ENCODE measurements at places on chromosomes 6 and 20.

GRCh38 chr20:2151858-2152281 is 50.2 kb downstream of the STK35 start:
- H3K4me3 ChIP-seq = no peak overlapping the region
- H3K27ac ChIP-seq = no peak overlapping the region
- DNase-seq = no peak
- no peaks in the 10 kb centered on the region for H3K27me3 ChIP-seq

DNA sequence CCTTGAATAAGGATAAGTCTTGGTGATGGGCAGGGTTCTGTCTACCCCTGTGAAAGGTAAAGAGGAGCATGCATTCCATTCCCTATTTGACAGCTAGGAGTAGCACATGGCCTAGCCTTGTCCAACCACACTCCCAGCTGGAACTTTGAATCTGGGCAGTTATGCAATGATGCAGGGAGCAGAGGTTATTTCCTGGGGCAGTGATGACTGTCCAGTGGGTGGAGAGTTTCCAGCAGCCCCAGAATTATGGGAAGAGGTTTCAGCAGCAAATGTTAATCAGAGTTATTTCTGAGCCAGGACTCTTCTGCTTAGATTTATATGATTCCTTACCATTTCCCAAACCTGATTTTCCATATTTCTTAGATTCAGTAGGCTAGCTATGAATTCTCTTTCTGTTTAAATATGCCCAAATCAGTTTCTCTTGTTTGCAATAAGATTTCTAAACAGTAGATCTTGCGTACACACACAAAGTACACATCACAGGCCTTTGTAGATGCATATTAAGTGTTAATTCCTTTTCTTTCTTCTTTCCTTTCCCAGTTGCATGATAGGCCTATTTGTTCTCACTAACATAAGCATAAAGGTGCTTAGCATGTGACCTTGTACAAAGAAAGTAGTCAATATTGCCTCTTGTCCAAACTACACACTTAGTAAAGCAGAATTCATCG is 17.3 kb upstream of the TXLNB start:
- H3K27me3 ChIP-seq = no peaks in the 10 kb centered on the region
- H3K27ac ChIP-seq = peak overlapping the region; percentile 87
- H3K4me3 ChIP-seq = no peak overlapping the region
- peaks cover 40% of the 10 kb centered on the region for H3K4me1 ChIP-seq
- no peak for DNase-seq

- DNase-seq = no peak
- H3K4me1 ChIP-seq = no peaks in the 10 kb centered on the region
- no peak overlapping the region for H3K4me3 ChIP-seq
Measured at GRCh38 chr6:113529196-113529595, 327.9 kb upstream of the MARCKS start.

- no peaks in the 10 kb centered on the region for H3K4me1 ChIP-seq
- H3K4me3 ChIP-seq = no peak overlapping the region
- no peak overlapping the region for H3K27ac ChIP-seq
- no peak for DNase-seq
- peaks cover 4% of the 10 kb centered on the region for H3K27me3 ChIP-seq
Measured at GRCh38 chr6:106731144-106731842, 101.9 kb downstream of the QRSL1 start.

DNA sequence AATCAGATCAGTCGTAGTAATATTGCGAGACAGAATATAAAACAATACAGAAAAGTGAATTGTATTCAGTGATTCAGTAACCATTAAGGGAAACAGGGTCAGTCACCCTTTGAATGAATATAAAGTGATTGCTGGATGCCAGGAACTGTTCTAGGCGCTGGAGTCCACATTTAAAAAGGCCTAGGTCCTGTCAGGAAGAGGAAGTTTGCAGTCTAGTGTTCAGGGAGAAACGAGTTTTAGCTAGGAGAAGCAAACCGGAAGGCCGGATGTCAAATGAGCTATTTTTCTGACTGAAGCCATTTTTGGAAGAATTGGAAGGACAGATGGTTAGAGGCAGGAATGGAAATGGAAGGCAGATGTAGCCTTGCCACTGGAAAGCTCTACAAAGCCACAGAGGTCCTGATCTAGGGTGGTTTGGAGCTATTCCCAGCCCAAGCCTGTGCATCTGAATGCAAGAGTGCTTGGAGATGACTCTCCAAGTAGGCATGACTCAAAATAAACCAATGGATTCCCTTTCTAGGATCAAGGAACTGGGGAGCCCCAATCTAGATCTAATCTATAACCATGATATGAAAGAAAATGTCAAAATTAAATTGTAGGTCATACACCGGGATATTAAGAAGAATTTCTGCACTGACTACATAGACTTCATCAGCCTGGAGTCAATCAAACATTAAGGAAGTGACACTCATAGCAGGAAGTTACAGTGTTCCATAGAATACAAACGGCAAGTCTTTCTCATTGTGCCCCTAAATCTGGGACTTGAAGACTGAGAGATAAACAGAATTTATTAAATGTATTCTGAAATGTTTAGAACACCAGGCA is 36.8 kb upstream of the CDKAL1 start:
- H3K4me1 ChIP-seq = no peaks in the 10 kb centered on the region
- H3K27me3 ChIP-seq = no peaks in the 10 kb centered on the region
- no peak overlapping the region for H3K27ac ChIP-seq
- no peak overlapping the region for H3K4me3 ChIP-seq

DNA sequence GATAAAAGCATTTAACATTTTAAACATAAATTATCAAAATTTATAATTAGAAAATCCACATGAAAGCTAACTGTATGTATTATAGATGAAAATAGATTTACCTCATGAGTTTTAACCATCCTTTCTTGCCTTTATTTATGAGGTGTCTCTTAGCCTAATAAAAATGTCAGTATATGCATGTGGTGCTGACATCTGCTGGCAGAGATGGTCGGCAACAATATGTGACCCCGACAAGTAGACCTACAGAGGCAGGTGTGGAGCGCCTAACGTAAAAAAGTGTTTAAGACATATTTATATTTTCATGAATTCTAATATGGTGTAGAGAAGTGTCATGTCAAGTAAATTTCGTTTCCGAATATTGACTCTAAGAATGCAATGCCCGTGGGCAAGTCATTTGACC is 149.0 kb upstream of the FUT9 start:
- no peaks in the 10 kb centered on the region for H3K4me1 ChIP-seq
- H3K4me3 ChIP-seq = no peak overlapping the region
- no peak overlapping the region for H3K27ac ChIP-seq
- no peak for DNase-seq

DNA sequence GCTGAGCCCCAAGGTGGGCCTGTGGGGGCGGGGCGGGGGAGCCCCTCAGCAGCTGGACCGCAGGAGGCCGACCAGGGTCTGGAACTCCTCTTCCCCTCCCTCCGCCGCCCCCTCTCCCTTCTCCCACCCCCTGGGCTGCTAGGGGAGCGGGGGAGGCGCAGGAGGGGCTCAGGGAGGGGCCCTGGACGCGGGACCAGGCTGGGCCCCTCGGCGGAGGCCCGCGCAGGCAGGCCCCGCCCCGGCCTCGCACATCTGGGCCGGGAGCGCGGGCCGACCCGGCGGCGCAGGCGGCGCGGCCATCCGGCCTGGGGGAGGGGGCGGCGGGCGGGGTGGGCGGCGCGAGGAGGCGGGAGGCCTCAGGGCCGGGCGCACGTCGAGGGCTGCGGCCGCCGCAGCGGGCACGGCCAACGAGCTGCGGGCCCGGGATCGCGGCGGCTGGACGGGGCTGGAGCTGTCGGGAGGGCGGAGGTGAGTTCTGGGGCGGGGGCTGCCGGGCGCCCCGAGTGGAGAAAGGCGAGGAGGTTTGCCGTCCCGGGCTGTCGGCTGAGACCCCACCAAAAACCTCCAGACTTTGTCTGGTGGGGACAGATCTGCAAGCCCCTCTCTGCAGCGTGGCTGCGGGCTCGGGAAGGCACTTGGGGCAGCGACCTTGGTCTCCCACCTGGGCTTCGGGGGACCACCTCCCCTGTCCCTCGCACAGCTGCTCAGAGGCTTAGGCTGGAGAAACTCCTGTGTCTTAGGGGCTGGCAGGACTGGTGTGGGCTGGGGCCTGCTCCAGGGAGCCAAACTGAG is at the start of gene HSPA12B:
HSPA12B (plus strand) TSS at position 359 of the 792 bp plus-strand sequence. CDS start 5,990 bp downstream, outside the sequence.
- H3K27me3 ChIP-seq = peaks cover 51% of the 10 kb centered on the region
- no peak for DNase-seq
- no peaks in the 10 kb centered on the region for H3K4me1 ChIP-seq
- H3K36me3 ChIP-seq = no peaks in the 10 kb centered on the region
- H3K27ac ChIP-seq = no peak within 1 kb of the TSS

DNA sequence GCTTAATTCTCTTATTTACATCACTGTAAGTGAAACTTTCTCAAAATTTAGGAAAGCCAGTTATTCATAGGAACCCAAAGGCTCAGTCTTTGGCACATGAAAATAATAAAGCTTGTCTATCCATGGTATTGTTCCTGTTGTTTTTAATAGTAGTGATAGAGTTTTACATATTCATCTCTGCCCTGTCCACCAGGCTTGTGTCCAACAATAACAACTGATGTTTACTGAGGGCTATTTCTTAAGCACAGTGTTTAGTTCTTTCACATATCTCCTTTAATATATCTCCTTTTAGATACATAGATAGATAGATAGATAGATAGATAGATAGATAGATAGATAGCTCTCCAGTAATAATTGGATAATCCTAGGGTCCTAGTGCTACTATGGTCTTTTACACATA is 34.2 kb downstream of the FOXQ1 start:
- no peaks in the 10 kb centered on the region for H3K4me1 ChIP-seq
- H3K36me3 ChIP-seq = no peaks in the 10 kb centered on the region
- DNase-seq = no peak
- no peak overlapping the region for H3K27ac ChIP-seq
- H3K4me3 ChIP-seq = no peak overlapping the region

DNA sequence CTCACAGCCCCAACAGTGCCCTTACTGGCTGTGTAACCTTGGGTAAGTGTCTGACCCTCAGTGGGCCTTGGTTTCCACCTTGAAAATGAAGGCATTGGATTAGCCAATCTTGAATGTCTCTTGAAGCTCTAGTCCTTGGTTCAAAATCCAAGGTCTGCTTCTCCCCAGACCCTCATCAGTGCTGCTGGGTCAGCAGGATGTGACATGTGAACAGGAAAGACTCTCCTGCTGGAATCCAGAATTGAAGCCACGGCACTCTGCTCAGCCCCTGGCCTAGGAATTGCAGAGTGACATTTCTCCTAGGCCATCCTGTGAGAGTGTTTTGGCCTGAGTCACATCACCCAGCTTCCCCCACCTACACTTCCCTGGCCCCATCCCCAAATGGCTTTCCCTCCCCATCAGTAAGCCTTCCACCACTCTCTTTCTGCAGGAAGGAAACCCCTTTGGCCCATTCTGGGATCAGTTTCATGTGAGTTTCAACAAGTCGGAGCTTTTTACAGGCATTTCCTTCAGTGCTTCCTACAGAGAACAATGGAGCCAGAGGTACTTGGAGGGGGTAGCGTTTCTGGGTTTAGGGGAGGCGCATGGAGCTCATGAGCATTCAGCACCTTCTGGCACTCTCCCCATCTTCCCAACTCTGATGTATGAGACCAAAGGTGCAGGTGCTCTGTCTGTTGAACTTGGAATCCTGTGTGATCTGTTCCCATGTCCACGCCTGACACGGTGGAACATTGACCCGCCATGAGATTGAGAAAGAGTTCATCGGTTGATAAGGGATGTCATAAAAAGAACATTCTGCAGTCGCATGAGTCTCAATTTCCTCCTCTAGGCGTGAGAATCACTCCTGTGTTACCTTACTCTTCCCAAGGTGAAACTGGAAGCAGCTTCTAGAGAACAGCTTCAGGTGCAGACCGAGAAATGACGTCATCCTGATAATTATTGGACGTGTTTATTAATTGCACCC is 8.8 kb downstream of the POFUT1 start:
- H3K4me1 ChIP-seq = peaks cover 30% of the 10 kb centered on the region
- H3K4me3 ChIP-seq = no peak overlapping the region
- peaks cover 93% of the 10 kb centered on the region for H3K36me3 ChIP-seq
- DNase-seq = no peak
- H3K27ac ChIP-seq = peak overlapping the region; percentile 5

DNA sequence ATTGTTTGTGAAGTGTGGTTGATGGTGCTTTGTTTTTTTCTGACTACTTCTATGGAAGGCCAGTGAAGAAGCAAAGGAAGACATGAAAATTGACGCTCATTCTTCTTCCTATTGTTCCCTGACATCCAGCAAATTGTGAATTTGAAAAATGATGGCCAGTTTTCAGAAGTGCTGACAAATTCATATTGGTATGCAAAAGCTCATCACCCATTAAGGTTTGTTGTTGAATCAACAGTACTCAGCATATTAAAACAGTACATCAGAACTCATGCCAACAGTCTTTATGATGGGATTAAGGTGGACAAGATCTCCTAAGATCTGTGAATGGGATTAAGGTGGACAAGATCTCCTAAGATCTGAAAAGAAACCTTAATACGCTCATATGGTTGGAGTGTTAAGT is 1.0 kb upstream of the MTG2 start:
- H3K27ac ChIP-seq = peak overlapping the region; percentile 97
- H3K36me3 ChIP-seq = peaks cover 71% of the 10 kb centered on the region
- H3K4me1 ChIP-seq = peaks cover 37% of the 10 kb centered on the region
- peak overlapping the region; percentile 90 for H3K4me3 ChIP-seq
- DNase-seq = no peak
- H3K27me3 ChIP-seq = no peaks in the 10 kb centered on the region

DNA sequence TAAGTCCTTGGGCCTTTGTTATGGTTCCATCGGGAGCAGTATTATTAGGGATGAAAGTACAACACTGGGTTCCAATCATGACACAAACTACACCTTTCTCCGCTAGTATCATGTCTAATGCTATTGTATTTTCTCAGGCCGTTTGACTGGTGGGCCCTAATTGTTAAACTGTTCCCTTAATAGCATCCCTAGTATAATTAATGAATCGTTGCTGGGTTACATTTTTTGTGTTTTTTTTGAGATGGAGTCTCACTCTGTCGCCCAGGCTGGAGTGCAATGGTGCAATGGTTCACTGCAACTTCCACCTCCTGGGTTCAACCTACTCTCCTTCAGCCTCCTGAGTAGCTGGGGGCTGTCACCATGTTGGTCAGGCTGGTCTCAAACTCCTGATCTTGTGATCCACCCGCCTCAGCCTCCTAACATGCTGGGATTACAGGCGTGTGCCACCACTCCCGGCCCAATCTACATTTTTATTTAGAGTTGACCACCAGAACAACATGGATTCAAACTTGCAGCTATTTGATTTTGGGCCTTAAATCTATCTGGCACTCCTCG is 4.1 kb upstream of the ZNFX1 start:
- H3K36me3 ChIP-seq = peaks cover 95% of the 10 kb centered on the region
- peaks cover 66% of the 10 kb centered on the region for H3K4me1 ChIP-seq
- peak overlapping the region; percentile 98 for H3K4me3 ChIP-seq
- DNase-seq = no peak

GRCh38 chr6:45966340-45966739 is 49.3 kb downstream of the CLIC5 start:
- H3K4me3 ChIP-seq = no peak overlapping the region
- H3K27me3 ChIP-seq = no peaks in the 10 kb centered on the region
- H3K4me1 ChIP-seq = peaks cover 16% of the 10 kb centered on the region
- H3K36me3 ChIP-seq = no peaks in the 10 kb centered on the region
- no peak overlapping the region for H3K27ac ChIP-seq

Data from activated T-cell treated with anti-CD3 and anti-CD28 coated beads, Interleukin-2, amount 50 U/mL, for 24 hours (primary cell).